Dorsolateral prefrontal cortex (tissue), 122 donors: ENCODE measurements at places on chromosomes 5 and 9.

GRCh38 chr9:127129073-127129717, 6.8 kb upstream of the ANGPTL2 start:
- DNase-seq, result no peak

DNA sequence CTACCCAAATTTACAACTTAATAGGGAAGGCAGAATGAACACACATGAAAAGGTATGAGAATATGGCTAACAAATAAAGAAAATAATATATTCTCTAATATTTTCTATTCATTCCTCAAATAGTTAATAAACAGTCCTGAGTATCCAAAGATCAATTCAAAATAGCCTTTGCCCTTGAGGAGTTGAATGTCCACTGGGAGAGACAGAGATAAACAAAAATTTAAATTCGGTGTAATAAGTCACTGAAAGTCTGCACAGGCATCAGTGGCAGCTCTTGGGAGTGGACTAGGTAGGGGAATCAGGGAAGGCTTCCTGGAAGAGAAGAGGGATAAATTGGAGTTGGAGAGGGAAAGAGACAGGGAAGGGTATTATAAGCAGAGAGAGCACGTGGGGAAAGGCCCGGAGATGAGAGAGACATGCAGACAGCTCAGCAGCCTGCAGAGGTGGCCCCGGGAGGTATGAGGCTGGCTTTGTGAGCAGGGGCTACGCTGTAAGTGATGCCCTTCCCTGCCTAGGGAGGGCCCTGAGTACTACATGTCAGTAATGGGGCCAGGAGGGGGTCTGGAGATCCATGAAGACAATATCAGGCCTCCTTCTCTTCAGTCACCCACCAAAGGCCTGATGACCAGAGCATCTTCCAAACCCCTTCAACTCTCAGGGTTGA, 137.1 kb downstream of the PDE8B start:
- DNase-seq, result no peak

GRCh38 chr5:79827159-79827629, 137.6 kb downstream of the CMYA5 start:
- no peak for DNase-seq

- no peak for DNase-seq
Measured at GRCh38 chr5:59532979-59533729, 360.4 kb downstream of the PDE4D start.

GRCh38 chr5:57778501-57779091, 296.0 kb upstream of the ACTBL2 start:
- DNase-seq, result no peak

- DNase-seq, result no peak
Measured at GRCh38 chr5:131532031-131532640, 102.9 kb downstream of the RAPGEF6 start.

DNA sequence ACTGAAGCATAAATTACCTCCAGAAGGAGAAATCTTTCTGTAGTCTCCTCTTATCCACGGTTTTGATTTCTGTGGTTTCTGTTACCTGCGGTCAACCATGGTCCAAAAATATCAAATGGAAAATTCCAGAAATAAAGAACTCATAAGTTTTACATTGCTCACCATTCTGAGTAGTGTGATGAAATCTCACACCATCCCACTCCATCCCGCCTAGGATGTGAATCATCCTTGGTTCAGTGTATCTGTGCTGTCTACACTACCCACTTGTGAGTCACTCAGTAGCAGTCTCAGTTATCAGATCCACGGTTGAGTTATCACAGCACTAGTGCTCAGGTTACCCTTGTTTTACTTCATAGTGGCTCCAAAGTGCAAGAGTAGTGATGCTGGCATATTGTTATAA, 371.2 kb downstream of the NFIB start:
- no peak for DNase-seq

DNA sequence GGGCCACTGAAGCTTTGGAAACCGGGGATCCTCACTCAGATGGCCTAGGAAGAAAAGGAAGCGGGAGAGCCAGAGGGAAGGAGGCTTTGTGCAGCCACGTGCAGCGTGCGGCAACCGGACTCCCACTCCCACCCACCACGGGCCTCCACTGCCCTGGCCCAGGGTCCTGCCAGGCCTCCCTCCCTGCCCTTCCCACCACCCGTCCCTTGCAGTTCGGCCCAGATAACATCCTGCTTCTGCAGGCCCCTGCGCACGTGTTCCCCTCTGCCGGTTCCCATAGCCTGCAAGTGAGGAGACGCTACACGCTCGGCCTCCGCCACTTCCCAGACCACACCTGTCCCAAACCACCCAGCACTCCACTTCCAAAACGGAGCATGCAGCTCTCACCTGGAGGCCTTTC, 4.3 kb upstream of the LHX3 start:
- DNase-seq, result no peak

- no peak for DNase-seq
Measured at GRCh38 chr9:17802249-17802857, 223.5 kb downstream of the SH3GL2 start.

- no peak for DNase-seq
Measured at GRCh38 chr5:57324181-57324580, 150.3 kb downstream of the GPBP1 start.

GRCh38 chr9:72268961-72269360, 96.0 kb downstream of the ZFAND5 start:
- no peak for DNase-seq

GRCh38 chr9:33791117-33791516, 4.2 kb upstream of the PRSS3 start:
- DNase-seq, result no peak

DNA sequence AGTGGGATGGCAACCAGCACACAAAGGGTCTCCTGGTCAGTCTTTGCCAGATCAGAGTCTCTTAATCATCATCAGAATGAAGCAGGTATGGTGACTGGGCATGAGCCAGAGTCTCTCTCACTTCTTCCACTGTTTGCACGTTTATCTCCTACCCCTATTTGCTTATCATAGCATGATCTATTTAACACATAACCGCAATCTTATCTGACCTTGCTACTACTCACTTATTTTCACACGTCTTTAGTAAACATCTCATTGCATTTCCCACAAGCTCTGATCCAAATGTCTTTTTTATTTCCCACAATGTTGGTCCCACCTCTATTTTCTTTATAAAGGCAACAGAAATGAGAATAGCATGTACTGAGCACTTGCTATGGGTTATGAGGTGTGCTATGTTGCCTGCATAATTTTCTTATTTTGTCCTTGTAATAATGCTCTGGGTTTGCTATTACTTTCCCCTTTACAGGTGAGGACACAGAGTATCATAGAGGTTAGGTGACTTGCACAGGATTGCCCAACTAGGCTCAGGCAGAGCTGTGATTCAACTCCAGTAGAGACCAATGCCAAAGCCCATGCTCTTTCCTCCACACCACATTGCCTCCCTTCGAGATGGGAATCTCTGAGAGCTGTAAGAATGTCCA, 39.7 kb upstream of the IL7R start:
- DNase-seq, result no peak

GRCh38 chr9:1272488-1272887, 222.3 kb downstream of the DMRT2 start:
- DNase-seq, result no peak
